Colonic mucosa (tissue), 4 donors: ENCODE measurements at places on chromosomes 1 and 21.

- DNase-seq = no peak
Observed at GRCh38 chr1:116292929-116293725, 79.9 kb upstream of the ATP1A1 start.

DNA sequence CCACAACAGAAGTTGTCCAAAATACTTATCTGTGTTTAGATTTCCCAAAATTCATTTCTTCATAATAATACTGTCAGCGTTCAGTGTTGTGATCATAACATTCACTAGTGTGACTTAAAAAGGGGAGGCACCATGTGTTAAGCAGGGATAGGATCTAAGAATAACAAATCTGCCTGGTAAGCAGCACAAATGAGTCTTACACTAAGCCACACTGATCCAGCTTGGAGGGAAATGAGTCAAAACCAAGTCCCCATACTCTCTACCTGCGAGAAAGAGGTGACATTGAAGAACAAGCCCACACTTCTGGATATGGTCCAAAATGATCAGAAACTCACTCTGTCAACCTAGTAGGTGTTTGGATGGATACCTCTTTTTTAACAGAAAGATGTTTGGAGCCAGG is 145.5 kb downstream of the CRB1 start:
- no peak for DNase-seq

- no peak for DNase-seq
Observed at GRCh38 chr1:176799327-176799726, 336.4 kb downstream of the PAPPA2 start.

DNA sequence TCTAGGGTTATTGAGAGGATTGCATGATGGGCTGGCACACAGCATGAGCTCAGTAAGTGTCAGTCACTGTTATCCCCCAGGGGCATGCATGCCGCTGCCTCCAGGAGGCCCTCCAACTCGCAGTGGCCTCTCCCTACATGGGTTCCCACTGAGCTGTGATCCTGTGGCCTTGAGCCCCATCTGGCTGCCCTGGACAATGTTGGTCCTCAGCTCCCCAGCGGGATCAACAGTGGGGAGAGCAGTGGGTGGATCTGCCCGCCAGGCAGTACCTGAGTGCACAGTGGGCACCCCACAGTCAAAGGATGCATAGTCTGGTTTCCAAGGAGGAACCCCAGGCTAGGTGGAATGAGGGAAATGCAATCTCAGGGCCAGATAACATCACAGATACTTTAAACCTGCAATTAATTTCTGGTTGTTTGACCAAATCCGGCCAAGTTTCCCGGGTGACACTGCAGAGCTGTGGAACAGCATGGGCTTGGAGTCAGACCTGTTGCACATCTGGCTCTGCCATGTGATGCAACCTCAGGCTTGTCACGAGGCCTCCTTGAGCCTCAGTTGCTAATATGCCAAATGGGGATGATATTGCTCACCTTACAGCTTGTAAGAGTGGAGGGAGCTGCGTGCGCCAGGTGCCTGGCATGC is 9.3 kb downstream of the PADI3 start:
- DNase-seq = no peak

- DNase-seq = no peak
Observed at GRCh38 chr1:114173680-114174079, 20.0 kb upstream of the SYT6 start.
